ENCODE measurements at places on chromosomes 4 and X.

DNA sequence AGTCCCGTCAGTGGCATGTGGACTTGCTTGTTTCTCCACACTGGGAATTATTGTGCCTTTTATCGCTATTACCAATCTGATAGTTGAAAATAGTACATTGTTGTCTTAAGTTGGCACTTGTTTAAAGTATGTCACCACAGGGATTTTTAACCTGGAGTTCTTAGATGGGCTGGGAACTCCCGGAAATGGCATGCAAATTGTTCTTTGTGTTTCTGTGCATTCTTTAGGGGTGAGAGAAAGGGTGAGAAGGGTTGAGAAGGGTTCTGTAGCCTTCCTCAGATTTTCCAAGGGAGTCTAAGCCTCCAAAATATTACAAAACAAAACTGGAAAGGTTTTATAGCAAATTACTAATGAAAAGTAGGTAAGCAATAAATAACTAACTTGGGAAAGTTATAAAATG is 176.9 kb downstream of the ZIC3 start:
- DNase-seq: no peak

DNA sequence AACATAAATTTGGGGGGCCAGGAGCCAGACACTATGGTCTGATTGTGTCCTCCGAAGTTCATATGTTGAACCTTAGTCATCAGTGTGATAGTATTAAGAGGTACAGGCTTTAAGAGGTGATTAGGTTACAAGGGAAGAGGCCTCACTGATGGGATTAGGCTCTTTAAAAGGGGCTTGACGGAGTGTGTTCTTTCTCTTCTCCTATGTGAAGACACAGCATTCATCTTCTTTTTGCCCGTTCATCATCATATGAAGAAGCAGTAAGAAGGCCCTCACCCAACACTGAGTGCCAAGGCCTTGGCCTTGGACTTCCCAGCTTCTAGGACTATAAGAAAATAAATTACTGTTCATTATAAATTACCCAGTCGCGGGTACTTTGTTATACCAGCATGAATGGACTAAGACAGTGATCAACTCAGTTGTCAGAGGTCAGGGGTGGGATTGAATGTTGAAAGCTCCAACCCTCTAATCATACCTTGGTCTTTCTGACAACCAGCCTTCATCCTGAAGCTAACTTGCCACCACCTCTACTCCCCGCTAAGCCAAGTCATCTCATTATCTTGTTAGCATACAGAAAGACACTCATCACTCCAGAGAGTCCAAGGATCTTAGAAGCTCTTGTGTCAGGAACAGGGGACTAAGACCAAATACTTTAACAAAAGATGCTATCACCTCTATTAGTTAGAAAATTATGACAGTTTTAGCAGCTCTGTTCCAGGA is 543.4 kb upstream of the DIPK2B start:
- no peak for DNase-seq

GRCh38 chr4:92714640-92715039 is 410.9 kb downstream of the GRID2 start:
- DNase-seq: no peak

GRCh38 chr4:86950831-86951525 is 16.2 kb downstream of the AFF1 start:
- no peak for DNase-seq

DNA sequence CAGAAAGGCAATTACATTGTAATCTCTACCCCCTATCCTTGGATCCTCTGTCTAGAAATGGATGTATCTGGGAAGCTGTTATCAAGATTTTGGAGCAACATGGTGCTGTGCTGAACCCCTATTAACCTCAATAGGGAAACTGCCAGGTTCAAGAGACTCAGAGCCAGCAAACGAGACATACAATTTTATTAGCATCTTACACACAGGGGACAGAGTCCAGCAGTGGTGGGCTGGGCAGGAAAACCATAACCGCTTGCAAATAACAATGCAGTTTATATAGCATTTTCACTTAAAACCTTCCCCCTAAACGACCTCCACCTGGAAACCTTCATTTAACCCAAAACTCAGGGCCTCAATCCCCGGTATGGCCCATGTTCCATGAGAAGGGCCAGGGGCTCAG is 79.5 kb downstream of the SYTL5 start:
- no peak for DNase-seq

DNA sequence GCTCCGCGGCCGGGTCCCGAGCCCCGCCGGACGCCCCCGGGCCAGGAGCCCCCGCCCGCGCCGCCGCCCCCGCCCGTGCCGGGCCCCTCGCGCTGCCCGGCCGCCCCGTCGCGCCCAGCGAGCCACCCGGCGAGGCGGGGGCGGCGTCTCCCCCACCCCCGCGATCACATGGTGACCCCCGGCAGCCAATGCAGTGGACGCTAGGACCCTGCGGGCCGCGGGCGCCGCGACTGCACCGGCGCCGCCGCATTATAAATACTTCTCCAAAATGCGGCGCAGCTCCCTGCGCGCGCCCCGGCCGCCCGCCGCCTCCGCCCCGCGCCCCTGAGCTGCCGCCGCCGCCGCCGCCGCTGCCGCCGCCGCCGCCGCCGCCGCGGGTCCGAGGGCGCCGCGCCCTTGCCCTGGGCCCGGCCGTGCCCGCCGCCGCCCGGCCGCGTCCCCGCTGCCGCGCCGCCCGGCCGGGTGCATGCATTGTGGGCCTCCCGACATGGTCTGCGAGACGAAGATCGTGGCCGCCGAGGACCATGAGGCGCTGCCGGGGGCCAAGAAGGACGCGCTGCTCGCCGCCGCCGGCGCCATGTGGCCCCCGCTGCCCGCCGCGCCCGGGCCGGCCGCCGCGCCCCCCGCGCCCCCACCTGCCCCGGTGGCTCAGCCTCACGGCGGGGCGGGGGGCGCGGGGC is at the start of gene NAT8L:
Gene NAT8L, plus strand, starts transcription at position 282 of the 680 bp plus-strand sequence. Its CDS starts 185 bp downstream, at position 467.
- peak; percentile 61 for DNase-seq

DNA sequence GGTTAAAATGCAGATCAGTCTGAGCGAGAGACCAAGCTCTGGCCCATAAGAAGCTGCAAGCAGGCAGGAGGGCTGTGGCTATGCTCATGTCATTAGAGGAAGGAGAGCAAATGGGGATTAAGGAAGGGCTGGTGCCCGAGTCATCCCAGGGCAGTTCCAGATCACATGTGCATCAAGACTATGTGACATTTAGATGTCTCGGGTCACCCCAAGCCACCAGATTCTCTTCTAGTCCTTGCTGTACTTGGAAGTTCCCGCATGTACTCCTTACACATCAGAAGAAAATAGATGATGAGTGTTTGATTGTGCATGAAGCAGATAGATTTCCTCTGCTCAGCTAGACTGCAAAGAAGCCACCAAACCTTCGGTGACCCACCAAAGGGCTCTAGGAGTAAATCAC is 42.1 kb upstream of the KLHL34 start:
- no peak for DNase-seq

- DNase-seq: no peak
Measured at GRCh38 chr4:26319949-26320537, 771 bp upstream of the RBPJ start.

DNA sequence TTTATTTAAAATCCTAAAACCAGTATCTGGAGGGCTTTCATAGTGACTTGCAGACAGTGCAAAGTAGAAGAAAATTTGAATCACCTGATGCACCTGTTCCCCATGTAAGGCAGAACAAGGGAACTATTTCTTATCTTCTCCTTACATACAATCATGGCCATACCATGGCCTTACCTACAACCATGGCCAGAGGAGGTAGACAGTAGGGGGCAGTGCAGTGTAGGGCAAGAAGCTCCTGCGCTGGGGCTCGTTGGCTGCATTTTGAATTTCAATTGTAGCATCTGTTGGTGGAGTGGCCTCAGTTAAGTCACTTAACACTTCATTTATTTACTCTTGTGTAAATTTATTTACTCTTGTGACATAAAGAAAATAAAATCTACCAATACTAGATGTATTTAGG is 33.0 kb downstream of the GALNTL6 start:
- peak; percentile 0 for DNase-seq

DNA sequence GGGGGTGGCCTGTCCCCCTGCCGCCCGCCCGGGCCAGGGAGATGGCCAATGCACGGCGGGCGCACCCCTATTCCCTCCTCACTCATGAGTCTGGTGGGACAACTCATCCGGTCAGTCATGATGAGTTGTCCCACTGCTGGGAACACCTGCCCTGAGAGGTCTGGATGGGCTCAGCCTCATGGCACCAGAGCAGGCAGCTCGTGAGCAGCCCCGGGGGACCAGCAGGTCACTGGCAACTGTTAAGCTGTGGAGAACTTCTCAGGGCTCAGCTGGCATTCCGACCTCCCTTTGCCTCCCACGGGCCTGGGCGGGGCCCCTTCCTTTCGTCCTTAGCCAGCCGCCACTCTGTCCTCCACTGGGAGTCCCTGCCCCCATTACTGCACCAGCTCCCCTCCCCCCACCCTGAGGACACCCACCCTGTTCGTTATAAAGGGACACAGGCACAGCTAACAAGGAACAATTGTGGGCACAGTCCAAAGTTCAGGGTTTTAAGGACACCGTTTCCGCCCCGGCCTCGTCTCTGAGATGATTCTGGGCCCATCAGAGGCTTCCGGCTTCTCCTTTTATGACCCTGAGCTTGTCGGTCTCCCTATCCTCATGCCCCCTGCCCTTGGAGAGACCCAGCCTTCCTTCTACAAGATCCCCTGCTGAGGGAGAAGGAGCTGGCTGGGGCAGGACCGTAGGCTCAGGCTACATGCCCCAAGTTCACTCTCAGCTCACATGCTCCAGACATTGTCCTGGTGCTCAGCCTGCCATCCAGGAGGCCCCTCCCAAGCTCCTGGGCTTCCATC is 14.6 kb upstream of the KIAA0232 start:
- DNase-seq: no peak

- no peak for DNase-seq
Measured at GRCh38 chr4:38664706-38665401, 855 bp downstream of the KLF3 start.

- no peak for DNase-seq
Measured at GRCh38 chrX:40684092-40684491, 36.7 kb upstream of the CXorf38 start.

DNA sequence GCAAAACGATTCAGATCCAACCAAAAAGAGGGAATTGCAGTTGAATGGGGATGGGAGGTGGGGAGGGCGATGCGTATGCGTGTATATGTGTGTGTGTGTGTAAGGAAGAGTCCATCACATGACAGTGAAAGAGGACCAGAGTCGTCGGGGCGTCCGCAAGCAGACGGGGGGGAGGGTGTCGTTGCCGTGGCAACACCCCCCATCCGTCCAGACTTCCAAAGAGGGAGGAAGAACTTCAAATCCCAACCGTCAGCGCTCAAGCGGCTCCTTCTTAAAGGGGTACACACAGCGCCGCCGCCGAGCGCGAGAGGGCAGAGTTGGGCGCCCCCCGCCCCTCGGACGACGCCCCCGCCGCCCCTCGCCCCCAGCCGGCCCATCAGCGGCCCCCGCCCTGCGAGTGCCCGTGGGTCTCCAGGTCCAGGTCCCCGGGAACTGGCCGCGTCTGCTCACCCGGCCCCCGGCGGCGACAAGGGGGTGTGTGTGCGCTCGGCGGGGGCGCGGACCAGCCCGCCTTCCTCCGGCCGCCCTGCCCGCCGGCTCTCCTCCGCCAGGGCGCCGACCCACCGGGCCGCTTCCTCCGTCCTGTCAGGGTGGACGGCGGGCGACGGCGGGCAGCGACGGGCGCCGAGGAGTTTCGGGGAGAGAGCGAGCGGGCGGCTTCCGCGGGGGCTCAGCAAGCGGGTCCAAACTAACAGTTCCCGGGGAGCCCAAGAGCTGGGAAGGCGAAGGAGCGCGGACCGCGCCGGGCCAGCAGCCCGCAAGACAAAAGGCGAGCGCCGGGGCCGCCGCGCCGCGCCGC is 685 bp downstream of the LCORL start:
- no peak for DNase-seq

GRCh38 chr4:8765084-8765483 is 106.6 kb downstream of the HMX1 start:
- DNase-seq: no peak

GRCh38 chrX:68396953-68397352 is 36.3 kb downstream of the OPHN1 start:
- DNase-seq: no peak

GRCh38 chr4:145501051-145501660 is 19.5 kb downstream of the SMAD1 start:
- DNase-seq: no peak

DNA sequence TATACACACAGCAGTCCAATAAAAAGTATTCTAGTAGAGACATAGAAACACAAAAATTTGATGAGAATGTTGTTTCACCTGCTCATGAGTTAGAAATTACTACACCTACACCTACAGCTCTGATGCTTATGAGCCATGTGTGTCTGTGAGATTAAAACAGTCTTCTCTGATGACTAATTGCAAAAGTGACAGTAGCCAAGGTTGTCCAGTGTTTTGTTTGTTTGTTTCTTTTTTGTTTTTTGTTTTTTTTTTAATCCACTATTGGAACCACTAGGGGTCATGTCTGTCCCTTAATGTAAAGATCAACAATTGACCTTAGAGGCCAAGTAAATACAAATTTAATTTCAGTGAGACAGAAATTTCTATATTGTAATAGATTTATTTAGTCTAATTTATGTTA is 423.1 kb downstream of the TEX13C start:
- no peak for DNase-seq

GRCh38 chr4:125097729-125098128 is 217.0 kb upstream of the FAT4 start:
- no peak for DNase-seq

- DNase-seq: no peak
Measured at GRCh38 chr4:2700031-2700430, 56.1 kb downstream of the TNIP2 start.

DNA sequence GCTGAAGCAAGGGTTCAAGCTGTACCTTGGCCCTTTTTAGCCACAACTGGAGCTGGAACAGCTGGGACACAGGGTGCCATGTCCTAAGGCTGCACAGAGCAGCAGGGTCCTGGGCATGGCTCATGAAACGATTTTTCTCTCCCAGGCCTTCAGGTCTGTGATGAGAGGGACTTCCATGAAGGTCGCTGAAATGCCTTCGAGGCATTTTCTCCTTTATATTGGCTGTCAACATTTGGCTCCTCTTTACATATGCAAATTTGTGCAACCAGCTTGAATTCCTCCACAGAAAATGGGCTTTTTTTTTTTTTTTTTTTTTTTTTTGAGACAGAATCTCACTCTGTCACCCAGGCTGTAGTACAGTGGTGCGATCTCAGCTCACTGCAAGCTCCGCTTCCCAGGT is 430.8 kb downstream of the PCDH11X start:
- no peak for DNase-seq

DNA sequence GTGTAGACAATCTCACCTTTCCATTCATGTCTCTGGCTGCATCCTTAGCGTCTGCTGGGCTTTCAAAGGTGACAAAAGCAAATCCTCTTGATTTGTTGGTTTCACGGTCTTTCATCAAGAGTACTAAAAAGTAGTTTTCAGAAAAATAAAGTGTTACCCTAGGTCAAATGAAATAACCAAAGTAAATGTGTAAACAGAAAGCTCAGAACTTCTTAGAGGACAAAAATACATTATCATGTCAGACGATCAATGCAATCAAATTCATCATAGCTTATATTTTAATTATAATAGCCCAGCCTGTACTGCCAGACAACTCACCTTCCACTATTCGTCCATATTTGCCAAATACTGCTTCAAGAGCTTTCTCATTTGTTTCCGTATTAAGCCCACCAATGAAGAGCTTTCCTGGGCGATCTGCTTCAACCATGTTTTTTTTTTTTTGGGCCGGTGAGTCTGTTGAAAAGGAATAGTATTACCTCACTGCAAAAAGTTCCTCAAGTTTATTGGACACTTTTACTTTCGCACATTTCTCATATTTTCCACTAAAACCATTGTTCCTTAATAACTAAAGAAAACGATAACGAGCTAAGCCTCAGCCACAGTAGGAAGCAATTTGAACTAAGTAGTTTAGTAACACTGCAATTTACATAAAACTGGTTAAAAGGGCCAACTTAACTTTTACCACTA is 1.4 kb downstream of the RBMX start:
- no peak for DNase-seq

All from C1 segment of cervical spinal cord (tissue), 14 donors.